Stimulated activated CD8-positive, alpha-beta memory T cell treated with anti-CD3 and anti-CD28 coated beads, Interleukin-2, amount 100 ng/mL, for 1 hour (primary cell): ENCODE measurements at places on chromosomes 5 and 9.

DNA sequence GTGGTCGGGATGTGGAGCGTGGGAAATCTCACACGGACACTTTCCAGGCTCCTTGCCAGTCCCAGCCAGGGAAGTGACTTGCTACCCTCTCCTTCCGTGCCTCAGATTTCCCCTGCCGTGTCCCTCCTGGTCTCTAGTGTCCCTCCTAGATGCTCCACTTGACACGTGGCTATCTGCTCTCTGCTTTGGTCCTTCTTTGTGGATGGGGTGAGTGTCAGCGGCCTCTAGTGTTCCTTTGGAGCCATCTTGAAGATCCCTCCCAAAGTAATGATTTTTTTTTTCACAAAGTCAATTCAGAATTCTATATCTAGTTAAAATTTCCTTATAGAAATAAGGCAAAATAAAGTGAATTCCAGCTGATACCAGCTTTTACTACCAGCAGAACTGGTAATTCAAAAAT lies 117.7 kb downstream of the MRPL36 start:
- no peak for DNase-seq

GRCh38 chr9:7394002-7394774 lies 405.4 kb downstream of the DMAC1 start:
- DNase-seq = no peak

GRCh38 chr5:95081500-95081960 lies 203.4 kb downstream of the MCTP1 start:
- DNase-seq = no peak

DNA sequence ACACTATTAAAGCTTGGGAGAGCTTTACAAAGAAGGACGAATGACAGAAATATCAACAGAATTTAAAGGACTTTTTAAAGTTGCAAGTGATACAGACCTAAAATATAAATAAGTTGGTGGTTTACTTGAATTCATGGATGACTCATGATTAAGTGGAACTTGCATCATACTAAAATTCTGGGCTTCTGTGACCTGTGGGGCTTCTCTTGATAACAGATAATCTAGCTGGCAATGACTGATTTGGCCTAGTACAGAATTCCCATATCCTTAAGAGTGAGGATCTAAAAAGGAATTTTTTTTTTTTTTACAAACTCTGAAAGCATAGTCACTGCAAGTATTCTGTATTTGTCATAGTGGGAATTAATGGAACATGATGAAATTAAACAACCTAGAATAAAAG lies 543.7 kb upstream of the SGCD start:
- no peak for DNase-seq

DNA sequence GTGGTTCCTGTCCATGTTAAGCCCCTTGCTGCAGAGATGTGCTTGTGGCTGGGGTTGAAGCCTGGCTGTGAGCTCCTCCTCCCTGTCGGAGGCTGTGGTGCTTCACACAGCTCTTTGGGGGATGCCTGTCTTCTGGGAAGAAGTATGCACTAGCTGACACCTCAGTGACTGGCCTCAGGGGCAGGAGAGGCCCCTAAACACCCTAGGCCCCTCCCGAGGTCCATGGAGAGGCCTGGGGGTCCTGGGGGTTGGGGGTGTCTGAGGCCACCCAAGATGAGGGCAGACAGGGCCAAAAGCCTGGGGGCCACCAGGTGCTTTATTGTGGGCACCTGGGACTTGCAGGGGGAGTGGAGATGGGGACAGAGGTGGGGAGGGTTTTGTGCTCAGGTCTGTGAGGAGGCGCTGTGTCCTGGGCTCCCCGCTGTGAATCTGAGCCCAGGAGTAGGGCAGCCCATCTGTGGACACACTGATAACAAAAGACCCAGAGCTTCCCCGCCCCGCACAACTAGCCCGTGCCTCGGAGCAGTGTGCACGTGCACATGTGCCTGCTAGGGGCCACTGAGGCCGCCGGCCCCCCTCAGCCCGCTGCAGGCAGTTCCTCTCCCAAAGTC lies 92.0 kb downstream of the PHF2 start:
- DNase-seq = no peak

DNA sequence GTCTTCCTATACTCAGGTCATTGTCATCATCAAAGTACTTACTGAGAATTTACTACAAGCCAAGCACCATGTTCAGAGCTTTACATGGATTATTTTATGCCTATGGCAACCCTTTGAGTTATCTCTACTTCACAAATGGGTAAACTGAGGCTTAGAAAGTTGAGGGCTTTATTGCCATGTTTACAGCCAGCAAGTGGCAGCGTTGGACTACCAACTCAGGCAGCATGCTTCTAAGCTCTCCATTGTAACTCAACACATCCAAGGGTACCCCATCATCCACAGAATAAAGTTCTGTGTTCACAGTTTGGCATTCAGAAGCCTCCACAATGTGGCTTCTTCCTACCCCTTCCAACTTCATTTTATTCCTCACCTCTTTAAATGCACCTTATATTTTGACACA lies 422.6 kb upstream of the GRIA1 start:
- no peak for DNase-seq

DNA sequence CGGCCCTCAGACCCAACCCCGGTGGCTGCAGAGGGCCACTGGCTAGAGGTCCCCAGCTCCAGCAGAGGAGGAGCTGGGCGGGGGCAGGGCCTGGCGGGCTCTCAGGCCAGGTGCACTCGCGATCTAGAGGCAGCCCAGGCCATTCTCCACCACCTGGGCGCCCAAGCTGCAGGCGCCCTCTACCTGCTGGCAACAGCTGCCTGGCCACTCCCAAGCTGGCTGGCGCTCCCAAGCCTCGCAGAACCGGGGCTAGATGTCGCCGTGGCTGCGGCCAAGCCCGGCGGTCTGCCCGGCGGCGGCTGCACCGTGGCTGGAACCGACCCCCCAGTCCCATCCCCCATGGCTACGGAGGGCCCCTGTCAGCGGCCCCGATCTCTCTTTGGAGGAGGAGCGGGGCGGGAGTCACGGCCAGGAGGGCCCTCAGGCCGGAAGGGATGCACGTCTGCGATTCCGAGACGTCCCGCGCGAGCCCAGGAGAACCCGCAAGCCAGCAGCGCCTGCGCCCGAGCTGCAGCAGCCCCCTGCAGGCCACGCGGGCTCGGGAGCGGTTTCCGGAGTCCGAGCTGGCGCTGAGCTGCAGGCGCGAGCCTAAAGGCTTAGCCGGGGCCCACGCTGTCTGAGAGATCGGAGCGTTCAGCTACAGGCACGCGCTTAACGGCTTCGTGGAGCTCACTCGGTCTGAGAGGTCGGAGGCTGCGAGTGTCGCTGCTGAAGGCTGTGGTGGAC lies 44.3 kb upstream of the BICD2 start:
- DNase-seq = no peak
